ENCODE measurements at places on chromosomes 12 and 14. TPM values are rescaled to one million over a fixed set of nuclear protein-coding genes. Genes with fewer than 3 reads are reported as not detected.

The SOS2 gene
- 68.7 TPM for total RNA-seq

The MYF6 gene
- total RNA-seq: 0.64 TPM

The GAS2L3 gene
- total RNA-seq: 96.2 TPM

The GNB3 gene
- total RNA-seq: 5.5 TPM

The SIX1 gene
- total RNA-seq: 0.36 TPM

All from cerebellum (tissue), 4 donors.